ENCODE measurements at places on chromosomes 5 and 9.

GRCh38 chr9:16182784-16183183, 629.9 kb downstream of the CCDC171 start:
- DNase-seq, result no peak

DNA sequence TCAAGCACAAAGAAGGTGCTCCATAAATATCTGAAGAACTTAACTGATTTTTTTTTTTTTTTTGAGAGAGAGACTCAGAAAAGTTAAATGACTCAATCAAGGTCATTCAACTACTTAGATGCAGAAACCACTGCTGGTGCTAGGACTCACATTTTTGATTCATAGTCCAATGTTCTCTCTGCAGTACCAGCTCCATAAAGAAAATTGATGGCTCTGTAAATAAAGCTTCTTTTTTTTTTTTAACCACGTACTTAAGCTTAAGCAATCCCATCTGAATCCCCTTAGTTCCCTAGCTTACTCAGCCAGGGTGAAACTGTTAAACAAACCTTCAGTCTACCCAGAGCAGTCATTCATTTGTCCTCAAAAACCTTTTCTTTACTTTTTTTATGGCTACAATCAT, 657.0 kb upstream of the WWC1 start:
- no peak for DNase-seq

- no peak for DNase-seq
Measured at GRCh38 chr9:84499969-84500582, 159.5 kb upstream of the SLC28A3 start.

GRCh38 chr9:75184471-75184870, 96.2 kb downstream of the OSTF1 start:
- DNase-seq, result no peak

GRCh38 chr9:98869078-98869745, 61.7 kb downstream of the GALNT12 start:
- no peak for DNase-seq

DNA sequence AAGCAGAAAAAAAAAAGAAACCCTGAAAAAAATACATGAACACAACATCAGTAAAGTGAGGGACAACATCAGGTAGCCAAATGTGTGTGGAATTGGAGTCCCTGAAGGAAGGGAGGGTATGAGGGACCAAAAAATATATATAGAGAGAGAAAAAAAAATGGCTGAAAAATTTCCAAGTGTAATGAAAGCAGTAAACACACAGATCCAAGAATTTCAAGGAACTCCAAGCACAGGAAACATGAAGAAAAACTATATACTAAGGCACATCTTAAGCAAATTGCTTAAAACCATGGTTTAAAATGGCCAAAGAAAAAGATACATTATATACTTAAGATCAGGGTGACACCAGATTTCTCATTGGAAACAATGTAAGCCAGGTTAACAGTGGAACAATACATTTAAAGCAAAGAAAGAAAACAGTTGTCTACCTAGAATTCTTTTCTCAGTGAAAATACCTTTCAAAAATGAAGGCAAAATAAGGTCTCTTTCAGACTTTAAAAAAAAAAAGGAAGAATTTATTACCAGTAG, 24.4 kb upstream of the ABL1 start:
- no peak for DNase-seq

DNA sequence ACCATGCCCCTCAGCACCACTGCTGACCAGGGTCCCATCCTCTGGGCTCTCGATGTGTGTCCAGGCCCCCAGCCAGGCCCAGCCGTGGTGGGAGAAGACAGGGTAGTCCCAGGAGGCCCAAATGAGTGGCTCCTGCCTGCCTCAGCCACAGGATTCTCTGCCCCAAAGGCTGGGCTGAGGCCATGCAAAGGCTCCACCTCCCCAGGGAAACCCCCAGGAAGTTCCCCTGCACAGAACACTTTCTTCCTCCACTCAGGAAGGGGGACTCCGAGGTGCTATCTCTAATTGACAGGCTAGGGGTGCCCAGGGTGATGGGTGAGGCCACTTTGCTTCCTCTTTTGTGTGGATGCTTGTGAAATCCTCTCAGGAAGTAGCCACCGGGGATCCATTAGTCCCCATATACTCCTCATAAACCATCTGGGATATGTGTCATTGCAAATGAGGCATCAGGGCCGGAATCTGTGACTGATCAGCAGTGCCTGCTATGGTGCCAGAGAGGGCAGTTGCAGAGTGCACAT, 23.1 kb upstream of the TDRD7 start:
- DNase-seq, result peak; percentile 37

DNA sequence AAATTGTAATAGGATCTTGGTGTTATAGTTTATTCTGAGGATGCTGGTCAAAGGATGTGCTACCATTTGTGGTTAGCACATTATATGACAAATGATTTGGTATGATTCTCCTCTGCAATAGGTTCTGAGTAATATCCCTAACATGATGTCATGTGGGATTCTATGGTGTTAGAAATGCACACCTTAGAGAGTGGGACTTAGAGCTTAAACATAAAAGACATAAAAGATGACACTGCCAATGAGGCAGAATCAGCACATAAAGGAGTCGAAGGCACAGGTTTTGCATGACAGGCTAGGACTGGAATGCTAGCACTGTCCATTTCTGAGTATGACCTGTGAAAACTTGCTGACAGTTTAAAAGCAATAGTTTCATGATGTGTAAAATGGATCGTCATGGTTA, 100.4 kb downstream of the OSTF1 start:
- DNase-seq, result no peak

DNA sequence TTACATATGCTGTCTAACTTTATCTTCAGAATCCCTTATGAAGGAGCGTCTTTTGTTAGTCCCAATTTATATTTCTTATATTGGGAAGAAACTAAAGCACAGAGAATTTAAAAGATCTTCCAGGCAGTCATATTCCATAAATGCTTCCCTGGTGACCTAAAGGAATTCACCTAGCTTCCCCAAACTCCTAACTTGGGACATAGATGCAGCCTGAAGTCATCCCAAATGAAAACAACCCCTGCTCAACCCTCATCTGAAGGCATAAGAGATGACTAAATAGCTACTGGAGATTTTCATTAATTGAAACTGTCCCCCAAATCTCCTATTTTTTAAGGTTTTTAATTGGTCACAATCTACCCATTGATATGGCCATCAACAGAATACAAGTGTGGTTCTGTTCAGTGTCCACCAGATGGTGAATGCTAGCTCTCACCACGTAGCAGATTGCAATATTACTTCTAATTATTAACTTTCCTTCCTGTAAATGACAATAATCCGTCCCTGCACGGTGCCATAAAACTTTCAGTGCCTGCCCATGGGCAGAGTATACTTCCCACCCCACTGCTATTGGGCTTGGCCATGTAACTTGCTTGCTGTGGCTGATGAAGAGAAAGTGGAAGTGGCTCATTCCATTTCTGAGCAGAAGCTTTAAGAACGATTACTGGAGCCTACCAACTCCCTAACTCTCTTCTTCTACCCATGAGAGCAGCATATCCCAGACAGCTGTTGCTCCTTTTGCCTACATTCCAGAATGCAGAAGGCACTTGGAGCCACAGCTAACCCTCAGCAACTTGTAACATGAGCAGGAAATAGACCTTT, 18.7 kb downstream of the PRUNE2 start:
- DNase-seq, result no peak

All from activated naive CD4-positive, alpha-beta T cell treated with Interleukin-2 at 50 U/mL for 16 hours (primary cell).